Activated CD4-positive, alpha-beta T cell treated with anti-CD3 and anti-CD28 coated beads, Interleukin-2, amount 10 ng/mL, durations not matched to agents 24 days and 14 days (primary cell): ENCODE measurements at places on chromosomes 12 and 14. TPM values are rescaled to one million over a fixed set of nuclear protein-coding genes. Genes with fewer than 3 reads are reported as not detected.

PSMB5 gene
- total RNA-seq = 150 TPM in 2 replicates

LRTM2 gene
- 0.05 and 0.16 TPM in 2 replicates for total RNA-seq

FLRT2 gene
- total RNA-seq = not detected in 2 replicates

SETD1B gene
- total RNA-seq = 26.6 and 29.2 TPM in 2 replicates

FAM186B gene
- total RNA-seq = 0.16 and 0.33 TPM in 2 replicates

NANOG gene
- not detected in 2 replicates for total RNA-seq

SMCO3 gene
- total RNA-seq = not detected in 2 replicates

MRPL51 gene
- 277 and 280 TPM in 2 replicates for total RNA-seq

CD163L1 gene
- not detected in 2 replicates for total RNA-seq

CEBPE gene
- 0.35 TPM in 1 of 2 replicates, not detected in the other for total RNA-seq

MGAT2 gene
- total RNA-seq = 45.6 and 48.5 TPM in 2 replicates

DRAM1 gene
- 4.3 and 4.6 TPM in 2 replicates for total RNA-seq

KLRD1 gene
- total RNA-seq = 1.2 and 1.7 TPM in 2 replicates

TAS2R19 gene
- 2.9 and 3.9 TPM in 2 replicates for total RNA-seq

SMCO2 gene
- total RNA-seq = 1.1 and 1.4 TPM in 2 replicates

HHIPL1 gene
- total RNA-seq = not detected in 2 replicates

CISTR gene
- not detected in 2 replicates for total RNA-seq

TMEM119 gene
- total RNA-seq = 0.47 TPM in 1 of 2 replicates, not detected in the other

KRT78 gene
- total RNA-seq = not detected in 2 replicates

CPSF2 gene
- 111 and 120 TPM in 2 replicates for total RNA-seq

KIAA0586 gene
- 19.8 and 20.9 TPM in 2 replicates for total RNA-seq

RAD9B gene
- total RNA-seq = 0.37 and 0.95 TPM in 2 replicates

CCNT1 gene
- total RNA-seq = 68.7 and 70.9 TPM in 2 replicates
